Nephron progenitor cell (in vitro differentiated cells): ENCODE measurements at places on chromosomes 2 and 18.

DNA sequence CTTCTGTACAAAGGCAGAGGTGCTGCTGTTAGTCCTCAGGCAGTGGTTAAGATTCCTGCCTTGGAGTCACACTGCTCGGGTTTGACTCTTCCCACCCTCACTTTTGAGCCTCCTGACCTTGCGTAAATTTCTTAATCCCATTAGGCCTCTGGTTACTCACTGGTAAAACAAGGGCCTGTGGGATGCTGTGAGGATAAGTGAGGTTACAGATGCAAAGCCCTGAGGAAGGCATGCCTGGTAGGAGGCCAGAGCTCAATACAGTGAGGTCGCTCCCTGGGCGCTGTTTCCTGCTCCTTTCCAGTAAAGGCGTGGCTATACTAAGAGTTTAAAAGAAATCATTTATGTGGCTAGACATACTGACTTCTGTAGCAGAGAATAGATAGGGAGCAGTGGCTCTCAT is 127.5 kb upstream of the TMEM200C start:
- peak; percentile 13 for DNase-seq

DNA sequence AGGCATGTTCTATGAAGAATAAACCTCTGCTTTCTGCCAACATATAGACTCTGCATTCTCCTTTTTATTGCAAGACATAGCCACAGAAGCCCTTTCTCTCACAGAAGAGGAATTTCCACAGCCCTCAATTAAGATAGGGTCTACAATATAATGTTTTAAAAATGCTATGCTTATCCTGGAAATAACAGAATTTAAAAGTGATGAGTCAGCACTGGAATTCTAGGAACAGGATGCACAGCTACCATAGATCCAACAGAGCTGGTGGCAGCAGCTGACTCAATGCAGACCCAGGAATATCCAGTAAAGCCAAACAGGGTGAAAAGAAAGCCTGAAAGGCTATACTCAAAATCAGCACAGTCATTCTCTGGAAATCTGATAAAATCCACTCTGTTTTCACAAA is 866.9 kb downstream of the TRIB2 start:
- DNase-seq, result no peak

GRCh38 chr18:9017905-9018227 is 84.6 kb upstream of the NDUFV2 start:
- no peak for DNase-seq

- DNase-seq, result no peak
Observed at GRCh38 chr2:190980630-190981209, 33.3 kb downstream of the STAT1 start.

- DNase-seq, result no peak
Observed at GRCh38 chr2:11839916-11840315, 93.5 kb downstream of the LPIN1 start.

- no peak for DNase-seq
Observed at GRCh38 chr2:217742841-217743240, 260.0 kb downstream of the TNS1 start.

GRCh38 chr2:74499267-74499939 is at the start of gene LBX2:
TSS of gene LBX2 (minus strand) at chr2:74499603. CDS start at chr2:74499537, 66 bp downstream.
- DNase-seq, result peak; percentile 60

- peak; percentile 57 for DNase-seq
Observed at GRCh38 chr2:165469417-165469816, at the start of gene CSRNP3. TSS of gene CSRNP3 (plus strand) at chr2:165469698. CDS start at chr2:165595066, 125,368 bp downstream.

DNA sequence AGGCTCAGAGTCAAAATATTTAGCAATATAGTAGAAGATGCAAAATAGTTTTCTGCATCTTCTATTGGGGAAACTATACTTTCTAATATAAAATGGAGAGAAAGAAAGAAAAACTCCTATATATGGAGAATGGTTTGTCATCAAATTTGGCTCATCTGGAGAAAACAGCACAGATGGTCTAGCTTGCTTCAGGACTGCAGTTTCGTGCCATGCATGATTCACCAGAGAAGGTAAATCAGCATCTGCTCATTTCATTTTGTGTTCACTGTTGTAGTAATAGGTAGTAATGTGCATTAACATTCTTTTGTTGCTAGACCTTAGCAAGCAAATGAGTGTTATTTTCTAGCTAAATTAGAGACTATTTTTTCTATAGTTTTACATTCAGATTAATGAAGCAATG is 179.0 kb downstream of the ASXL3 start:
- no peak for DNase-seq

GRCh38 chr2:109052922-109053321 is 63.9 kb upstream of the EDAR start:
- DNase-seq, result no peak

GRCh38 chr2:54411801-54412354 is 44.2 kb upstream of the SPTBN1 start:
- no peak for DNase-seq

DNA sequence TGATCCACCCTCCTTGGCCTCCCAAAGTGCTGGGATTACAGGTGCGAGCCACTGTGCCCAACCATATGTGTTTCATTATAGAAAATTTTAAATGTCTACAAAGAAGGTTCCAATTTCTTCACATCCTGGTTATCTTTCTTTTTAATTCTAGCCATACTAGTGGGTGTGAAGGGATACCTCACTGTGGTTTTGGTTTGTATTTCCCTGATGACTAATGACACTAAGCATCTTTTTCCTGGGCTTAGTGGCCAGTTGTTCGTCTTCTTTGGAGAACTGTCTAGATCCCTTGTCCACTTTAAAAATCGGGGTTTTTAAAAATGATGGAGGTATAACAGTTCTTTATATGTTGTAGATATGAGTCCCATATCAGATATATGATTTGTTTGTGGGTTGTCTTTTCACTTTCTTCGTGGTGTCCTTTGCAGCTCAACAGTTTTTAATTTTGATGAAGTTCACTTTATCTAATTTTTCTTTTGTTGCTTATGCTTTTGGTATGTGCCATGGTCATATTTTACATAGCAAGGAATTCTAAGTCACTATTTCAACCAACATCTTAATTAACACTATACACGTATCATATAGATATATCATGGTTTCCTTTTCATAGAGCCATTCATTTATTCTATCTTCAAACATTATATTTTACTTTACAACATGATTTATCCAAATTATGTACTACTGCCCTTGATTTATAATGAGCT is 135.0 kb upstream of the RIOK3 start:
- no peak for DNase-seq

DNA sequence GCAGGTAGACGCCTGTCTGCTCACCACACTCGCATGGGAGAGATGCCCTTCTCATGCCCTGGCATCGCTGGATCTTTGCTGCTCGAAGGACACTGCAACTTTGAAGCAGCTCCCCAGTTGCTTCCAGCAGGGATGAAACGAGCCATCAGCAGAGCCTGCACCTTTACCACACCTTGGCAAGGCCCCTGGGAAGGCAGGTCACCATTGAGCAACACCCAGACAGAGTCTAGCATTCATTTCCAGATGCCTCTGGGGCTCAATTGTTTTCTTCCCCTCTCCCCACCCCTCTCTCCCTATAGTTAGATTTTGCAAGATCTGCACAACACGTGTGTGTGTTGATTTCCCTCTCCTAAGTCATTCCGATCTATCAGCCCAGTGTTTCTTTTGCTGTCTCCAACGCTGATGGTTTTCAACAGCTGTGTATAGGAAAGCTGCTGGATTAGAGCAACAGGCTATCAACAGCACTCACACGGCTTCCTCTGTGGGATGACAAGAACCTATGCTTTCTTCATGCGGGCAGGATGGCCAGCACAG is 25.6 kb upstream of the INHBB start:
- no peak for DNase-seq

GRCh38 chr2:240426845-240427721 is 8.4 kb upstream of the GPC1 start:
- peak; percentile 2 for DNase-seq

DNA sequence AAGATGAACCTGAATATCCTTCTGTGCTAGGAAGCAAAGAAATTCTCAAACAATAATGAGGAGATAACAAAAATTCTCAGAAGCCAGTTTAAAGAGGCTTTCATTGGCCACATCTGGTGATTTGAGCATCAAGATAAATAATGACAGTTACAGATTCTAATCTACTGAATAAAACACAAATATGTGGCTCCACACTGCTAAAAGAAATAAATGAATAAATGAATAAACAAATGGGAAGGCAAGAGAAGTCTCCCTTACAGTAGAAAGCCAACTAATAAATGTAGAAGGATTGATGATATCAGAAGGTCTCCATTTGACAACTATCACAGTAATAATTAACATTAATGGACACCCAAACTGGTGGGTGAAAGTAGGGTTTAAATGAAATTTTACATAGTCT is 54.6 kb upstream of the ADAM23 start:
- DNase-seq, result no peak

DNA sequence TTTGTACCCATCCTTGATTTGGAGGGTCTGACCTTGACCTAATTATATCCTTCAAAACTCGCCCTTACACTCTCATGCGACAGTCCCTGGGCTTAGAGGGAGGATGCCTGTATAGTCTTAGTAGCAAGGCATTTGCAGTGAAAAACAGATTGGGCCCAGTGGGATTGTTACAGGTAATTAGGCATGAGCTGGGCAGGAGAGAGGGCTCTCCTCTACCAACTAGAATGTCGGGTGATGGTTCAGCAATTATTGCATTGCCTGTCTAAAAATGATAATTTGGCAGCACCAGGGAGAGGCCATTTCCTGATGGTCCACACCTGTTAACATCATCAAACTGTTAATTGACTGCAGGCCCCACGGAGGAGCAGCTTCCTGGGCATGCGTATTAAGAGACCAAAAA is 32.4 kb downstream of the COMMD1 start:
- no peak for DNase-seq

GRCh38 chr2:226411727-226412360 is 387.8 kb downstream of the IRS1 start:
- DNase-seq, result no peak

DNA sequence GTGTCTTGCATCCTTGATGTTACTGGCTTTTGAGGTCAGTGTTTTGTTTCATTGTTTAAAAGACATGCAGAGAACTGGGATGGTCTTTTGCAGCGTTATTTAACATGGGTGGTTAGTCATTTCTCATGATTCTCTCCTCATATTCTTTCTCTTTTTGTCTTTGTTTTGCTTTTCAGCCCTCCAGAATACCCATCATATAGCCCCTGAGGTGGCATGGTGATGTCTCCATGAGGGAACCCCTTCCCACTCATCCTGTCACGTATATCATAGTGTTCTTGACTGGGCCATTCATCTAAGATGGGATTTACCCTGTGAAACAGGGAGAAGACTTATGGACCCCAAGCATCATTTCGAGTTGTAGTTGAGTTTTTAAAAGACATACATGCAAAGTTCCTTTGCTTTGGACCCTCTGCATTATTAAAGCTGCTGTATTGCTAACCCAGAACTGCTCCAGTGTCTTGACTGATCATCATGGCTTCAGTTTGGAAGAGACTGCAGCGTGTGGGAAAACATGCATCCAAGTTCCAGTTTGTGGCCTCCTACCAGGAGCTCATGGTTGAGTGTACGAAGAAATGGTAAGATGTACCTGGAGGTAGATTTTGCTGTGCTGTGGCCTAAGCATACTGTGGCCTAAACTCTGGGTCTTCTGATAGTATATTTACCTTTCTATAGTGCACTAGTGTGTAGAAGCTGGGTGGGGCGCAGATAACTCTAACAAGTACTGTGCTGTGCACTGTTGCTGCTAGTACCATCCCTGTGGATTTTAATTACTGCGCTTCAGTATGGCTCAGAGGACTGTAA is 1.4 kb downstream of the EHBP1 start:
- no peak for DNase-seq

- DNase-seq, result no peak
Observed at GRCh38 chr2:95034221-95034620, 8.7 kb downstream of the MAL start.

- DNase-seq, result no peak
Observed at GRCh38 chr2:200757399-200757798, 54.3 kb upstream of the BZW1 start.

DNA sequence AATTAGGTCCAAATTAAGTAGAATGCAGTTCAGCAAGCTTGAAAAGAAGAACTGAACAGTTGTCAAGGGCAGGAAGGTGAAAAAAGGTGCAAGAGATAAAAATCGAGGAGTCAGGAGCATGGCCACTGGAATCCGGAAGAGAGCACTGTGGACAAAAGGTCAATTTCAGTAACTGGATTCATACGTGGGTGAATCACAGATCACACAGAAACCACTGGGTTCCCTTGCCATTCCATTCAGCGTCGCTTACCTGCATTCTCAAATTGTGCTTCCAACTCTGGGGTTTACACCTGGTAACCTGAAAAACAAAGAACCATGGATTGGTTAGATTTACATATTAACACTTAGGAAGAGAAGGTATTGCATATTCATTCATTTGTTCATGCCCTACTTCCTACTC is 21.6 kb upstream of the LMAN1 start:
- DNase-seq, result no peak

GRCh38 chr2:175832866-175833265 is 169.2 kb downstream of the LNPK start:
- DNase-seq, result no peak

DNA sequence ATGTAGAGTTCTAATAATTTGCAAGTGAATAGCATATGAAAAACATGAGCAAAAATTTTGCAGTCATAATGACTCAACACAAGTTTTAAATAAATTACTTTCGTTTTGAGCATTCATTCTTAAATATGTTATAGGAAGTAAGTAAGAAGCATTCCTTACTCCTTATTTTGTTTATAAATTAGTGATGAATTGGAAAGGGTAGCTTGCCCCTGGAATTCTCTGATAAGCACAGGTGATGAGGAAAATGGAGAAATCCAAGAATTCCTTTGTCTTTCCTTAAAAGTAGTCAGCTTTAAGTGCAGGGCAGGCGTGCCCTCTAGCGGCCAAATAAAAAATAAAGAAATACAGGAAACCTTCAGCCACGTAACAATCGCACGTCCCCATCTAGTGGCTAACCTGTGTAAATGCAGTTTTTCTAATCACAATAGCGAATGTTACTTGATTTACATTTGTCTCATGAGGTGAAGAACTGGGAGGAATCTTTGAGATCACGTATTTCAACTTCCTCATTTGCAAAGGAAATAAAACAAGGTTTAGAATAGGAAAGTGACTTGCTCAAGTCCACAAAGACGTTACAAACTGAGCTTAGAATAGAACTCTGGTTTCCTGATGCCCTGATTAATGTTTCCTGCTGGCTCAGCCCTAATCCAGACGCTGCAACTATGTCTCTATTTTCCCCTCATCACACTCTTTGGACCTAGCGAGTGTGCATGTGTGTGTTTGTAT is 47.2 kb upstream of the ZNG1B start:
- DNase-seq, result peak; percentile 74

DNA sequence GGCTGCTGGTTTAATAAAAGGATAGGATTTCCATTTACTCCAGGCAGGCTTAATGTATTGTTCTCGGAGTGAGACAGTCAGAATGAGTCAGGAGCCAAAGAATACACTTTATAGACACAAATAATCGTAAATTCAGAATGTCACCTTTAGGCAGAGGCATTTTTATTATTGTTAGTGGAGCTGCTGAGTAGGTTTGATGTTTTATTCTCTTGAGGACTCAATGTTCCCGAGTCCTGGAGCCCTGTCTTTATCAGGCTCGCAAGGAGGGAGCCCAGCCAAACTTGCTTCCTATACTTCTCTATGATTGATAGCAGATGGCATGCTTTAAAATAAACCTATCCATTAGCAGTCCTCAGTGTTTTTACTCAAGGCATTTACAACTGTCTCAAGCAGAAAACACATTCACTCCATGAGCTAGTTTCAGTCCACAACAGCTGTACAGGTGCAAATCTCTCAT is 492.3 kb upstream of the ZEB2 start:
- DNase-seq, result no peak
